ENCODE measurements at places on chromosomes 4 and X. TPM values are rescaled to one million over a fixed set of nuclear protein-coding genes. Genes with fewer than 3 reads are reported as not detected.

FAM47A gene
- total RNA-seq: not detected

ARHGAP4 gene
- total RNA-seq: 2.8 TPM

TMPRSS11D gene
- under 0.01 TPM for total RNA-seq

FGFR3 gene
- total RNA-seq: 1.3 TPM

GLRB gene
- total RNA-seq: 9.6 TPM

RAB41 gene
- total RNA-seq: not detected

DNA sequence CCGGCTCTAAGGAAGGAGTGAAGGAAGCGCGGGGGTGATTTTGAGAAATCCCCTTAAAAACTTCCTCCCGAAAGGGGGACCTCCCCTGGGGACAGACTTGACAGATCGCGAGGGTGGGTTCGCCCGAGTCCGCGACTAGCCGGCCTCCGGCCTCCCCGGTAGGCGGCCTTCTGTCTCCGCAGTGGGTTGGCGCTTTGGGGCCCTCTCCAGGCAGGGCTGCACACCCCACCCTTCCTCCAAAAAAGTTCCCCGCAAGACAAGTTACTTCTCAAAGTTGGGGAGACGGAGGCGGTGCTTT lies 24.8 kb downstream of the HOPX start:
- DNase-seq: peak; percentile 58

GRCh38 chr4:41177016-41177415 lies 37.3 kb downstream of the APBB2 start:
- peak; percentile 71 for DNase-seq

- no peak for DNase-seq
These were observed 58.0 kb upstream of the PGRMC2 start for GRCh38 chr4:128345650-128346049.

GRCh38 chr4:177558995-177559394 lies 116.8 kb upstream of the AGA start:
- DNase-seq: no peak

GRCh38 chr4:147839663-147840062 lies 107.8 kb downstream of the ARHGAP10 start:
- DNase-seq: no peak
